Left lung (tissue), 14 donors: ENCODE measurements at places on chromosomes 1 and 21. TPM values are rescaled to one million over a fixed set of nuclear protein-coding genes. Genes with fewer than 3 reads are reported as not detected.

DNA sequence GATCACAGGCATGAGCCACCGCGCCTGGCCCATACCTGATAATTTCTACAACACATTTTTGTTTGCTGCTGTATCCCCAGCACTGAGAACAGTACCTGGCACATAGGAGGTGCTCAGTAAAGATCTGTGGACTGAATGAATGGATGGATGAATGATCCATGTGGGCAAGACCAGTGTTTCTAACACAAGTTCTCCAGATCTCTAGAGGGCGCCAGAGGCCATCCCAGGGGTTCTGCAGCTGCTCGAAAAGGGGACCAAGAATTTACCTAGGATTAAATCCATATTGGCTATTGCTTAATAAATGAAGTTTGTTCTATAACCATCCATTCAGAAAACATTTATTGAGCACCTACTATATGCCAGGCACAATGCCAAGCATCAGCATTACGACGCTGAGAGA, 167.7 kb downstream of the ACTL8 start:
- DNase-seq = no peak

- DNase-seq = no peak
Observed at GRCh38 chr1:187396226-187396625, 567.5 kb downstream of the PLA2G4A start.

DNA sequence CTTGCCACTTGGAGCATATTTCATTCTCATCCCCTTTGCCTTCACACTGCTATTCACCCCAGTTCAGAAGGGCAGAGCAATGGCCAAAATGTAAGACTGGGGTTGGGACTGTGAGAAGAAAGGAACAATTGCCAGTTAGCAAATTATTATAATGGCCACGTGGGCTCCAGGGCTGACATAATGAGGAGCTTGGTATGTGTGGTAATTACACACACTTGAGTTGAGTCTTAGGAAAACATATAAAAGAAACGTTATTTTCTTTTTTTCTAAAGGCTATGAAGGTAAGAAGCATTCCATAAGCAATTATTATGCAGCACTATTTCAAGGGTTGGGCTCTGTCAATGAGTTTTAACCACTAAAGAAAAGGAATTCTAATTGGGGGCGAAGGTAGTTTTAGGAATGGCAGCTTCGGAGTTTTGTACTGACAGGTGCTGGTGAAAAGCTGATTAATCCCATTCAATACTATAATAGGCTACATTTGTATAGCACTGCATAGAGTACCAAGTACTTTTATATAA, 32.5 kb upstream of the BCL10 start:
- DNase-seq = no peak

- no peak for DNase-seq
Observed at GRCh38 chr1:7224644-7225043, 439.4 kb downstream of the CAMTA1 start.

GRCh38 chr1:234710936-234711724, 101.2 kb upstream of the IRF2BP2 start:
- DNase-seq = no peak

PRELP gene
- polyA plus RNA-seq = 3.4 TPM

SFN gene
- 0.60 TPM for polyA plus RNA-seq
